ENCODE measurements at places on chromosomes 6 and 20.

DNA sequence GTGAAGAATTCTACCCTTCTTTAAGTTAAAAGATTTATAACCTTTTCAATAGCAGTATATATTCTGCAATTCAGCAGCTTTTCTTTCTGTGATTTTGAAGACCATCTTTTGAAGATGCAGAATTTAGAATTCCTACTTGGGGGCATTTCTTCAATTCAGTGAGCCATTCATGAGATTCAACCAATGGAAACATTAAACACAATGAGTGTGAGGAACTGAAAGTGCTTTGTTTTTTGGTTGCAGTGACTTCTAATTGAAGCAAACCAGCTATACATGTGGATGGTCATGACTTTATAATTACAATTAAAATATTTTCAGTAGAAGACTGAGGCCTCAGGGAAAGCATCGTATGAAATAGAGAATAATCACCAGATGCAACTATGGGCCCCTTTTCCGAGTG, 108.3 kb downstream of the CARMIL1 start:
- DNase-seq: no peak

DNA sequence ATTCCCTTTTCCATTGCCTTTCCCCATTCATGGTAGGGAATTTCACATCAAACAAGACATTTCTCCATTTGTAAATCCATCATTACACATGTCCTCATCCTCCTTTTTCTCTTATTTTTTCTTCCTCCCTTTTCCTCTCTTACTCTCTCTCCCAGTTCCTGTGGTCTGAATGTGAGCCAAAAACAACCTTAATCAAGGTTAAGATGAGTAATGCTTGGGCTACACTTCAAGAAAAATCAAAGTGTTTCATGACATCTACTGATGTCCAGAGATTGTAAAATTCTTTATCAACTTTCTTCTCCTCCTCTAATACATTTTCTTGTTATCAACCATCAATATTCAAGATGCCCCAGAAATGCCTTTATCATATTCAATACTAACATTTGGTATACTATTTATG, 208.0 kb upstream of the PRND start:
- DNase-seq: no peak

DNA sequence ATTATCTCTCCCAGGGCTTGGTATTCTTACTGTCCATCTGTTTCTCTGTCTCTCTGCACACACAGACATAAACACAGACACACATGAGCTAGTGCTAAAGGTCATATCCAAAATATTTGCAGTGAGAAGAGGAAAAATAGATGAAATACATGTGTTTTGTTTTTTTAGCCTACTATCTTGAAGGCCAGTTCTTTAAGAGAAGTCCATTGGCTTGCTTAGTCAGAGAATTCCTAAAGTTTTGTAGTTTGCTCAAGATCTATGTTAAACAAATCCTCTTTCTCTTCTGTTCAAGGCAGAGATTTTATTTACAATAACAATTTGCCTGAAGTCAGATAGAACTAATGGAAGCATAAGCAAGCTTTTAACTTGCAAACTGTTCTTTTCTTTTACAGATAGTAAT, 120.0 kb upstream of the AKIRIN2 start:
- no peak for DNase-seq

GRCh38 chr6:37077905-37078296, 72.4 kb downstream of the FGD2 start:
- no peak for DNase-seq

- DNase-seq: no peak
Observed at GRCh38 chr6:117552618-117553017, 49.7 kb downstream of the GOPC start.

GRCh38 chr20:3222635-3223600, 13.6 kb downstream of the ITPA start:
- DNase-seq: peak; percentile 84

DNA sequence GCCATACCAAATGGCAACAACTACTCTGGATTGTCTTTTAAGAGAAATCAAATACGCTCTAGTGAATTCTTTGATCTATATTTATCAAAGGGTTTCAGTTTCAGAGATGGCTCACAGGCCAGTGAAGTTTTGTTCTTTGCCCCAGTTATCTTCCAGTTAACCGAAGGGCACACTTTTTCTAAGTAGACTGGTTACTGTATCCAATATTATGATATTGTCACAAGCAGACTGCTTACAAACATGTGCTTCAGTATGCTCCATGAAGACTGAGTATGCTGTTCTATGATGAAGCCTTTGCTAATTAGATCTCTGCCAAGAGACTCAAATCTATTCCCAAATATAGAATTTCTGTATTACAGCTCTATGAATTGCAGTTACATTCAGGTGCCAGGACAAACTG, 181.1 kb downstream of the REV3L start:
- no peak for DNase-seq

GRCh38 chr6:166925141-166925996, 31.0 kb downstream of the RNASET2 start:
- no peak for DNase-seq

- no peak for DNase-seq
Observed at GRCh38 chr20:17640146-17640874, 41.7 kb downstream of the RRBP1 start.

- no peak for DNase-seq
Observed at GRCh38 chr6:43849844-43850243, 79.8 kb downstream of the VEGFA start.

DNA sequence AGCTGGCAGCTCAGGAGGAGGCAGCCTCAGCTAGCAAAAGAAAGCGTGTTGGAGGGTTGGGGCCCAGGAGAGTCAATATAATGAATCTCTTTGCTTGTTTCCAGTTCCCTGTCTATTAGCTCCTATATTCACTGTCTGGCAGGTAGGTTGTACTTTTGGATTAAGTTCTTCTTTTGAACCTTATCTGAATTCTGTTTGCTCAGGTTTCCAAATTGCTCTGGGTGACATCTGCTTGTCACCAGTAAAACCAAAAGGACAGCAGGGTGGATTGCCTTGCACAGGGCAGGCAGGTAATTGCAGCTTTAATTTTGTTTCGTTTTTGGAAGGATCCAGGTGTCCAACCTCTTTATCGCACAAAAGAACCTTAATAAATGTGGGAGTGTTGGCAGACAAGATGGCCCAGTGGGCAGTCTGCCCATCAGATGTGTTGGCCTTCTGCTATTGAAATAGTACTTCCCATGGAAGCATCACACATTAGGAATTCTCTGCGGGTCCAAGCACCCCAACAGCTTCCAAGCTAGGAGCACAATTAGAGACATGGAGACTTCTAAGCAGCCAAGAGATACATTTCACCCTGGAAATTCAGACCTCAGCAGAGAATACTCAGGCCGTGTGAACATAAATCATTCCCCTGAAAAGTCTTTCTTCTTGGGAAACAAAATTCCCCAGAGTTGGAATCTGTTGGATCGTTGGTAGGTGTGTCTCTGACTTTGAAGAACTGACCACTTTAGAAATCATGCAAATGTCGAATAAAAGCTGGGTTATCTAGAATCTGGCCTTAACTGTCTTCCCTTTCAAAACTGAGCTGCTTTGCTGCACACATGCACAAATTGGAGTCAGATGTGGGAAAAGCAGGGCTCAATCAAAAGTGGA, 286.9 kb upstream of the BMP2 start:
- no peak for DNase-seq

GRCh38 chr6:75550544-75551167, 51.0 kb upstream of the SENP6 start:
- DNase-seq: no peak

DNA sequence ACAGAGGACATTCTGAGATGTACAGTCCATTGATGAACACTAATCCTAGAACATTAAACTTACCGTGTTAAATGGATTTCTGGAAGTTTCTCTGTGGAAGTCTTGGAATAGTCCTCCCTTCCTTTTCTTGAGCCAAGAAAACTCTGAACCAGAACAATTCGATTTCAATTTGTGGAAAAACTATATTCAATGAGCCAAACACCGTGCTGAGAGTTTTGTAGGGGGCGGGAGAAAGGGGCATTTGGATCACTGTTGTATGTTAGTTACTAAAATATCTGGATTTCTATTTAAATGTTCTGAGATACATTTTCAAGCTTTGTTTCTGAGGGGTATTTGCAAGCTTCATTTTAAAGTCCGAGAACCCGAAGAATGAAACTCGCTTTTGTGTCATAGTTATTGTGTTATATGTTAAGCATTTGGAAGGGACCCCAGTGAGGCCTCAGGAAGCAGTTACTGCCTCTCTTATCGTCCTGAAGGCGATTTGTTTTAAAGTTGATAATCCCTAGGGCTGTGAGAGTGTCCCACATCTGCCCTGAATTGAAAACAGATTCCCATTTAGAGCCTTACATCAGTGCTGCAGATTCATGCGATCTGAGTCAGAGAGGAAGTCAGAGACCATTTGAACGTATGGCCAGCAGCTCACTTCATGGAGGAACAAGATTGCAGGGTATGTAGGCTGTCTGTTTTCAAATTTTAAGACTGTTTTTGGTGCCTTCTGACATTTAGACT, 70.8 kb upstream of the SASH1 start:
- no peak for DNase-seq

DNA sequence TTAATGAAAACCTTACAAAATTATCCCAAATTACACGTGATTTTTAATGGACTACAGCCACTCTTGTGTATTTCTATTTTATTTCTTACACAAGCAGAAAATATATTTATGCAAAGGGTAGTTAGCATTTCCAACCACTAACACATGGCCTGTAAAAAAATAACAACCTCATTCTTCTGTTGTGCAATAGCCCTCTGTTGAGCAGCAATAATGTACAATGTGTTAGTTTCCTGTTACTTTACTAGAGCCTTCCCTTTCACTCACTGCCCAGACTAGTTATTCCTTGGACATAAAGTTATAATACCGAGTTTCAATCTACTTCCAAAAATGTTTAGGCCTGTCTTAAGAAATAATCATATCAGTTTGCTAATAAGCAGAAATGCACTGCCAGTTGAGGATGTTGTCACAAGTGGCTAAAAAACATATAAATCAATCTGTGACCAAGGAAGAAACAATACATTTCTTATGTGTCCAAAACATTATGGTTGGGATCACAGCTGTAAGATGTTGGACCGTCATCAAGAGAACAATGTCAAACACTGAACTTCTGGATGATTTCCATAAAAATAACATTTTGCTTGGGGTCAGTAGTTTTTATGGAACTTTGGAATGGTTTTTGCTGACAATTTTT, 73.6 kb upstream of the RNF146 start:
- no peak for DNase-seq

DNA sequence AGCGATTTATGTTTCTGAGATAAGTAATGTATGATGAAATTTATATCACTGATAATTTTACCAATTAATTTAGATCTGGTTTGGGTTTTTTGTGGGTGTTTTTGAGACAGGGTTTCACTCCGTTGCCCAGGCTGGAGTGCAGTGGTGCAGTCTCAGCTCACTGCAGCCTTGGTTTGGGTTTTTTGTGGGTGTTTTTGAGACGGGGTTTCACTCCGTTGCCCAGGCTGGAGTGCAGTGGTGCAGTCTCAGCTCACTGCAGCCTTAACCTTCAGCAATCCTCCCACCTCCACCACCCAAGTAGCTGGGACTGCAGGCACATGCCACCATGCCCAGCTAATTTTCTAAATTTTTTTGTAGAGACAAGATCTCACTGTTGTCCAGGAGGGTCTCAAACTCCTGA, 13.0 kb downstream of the MRS2 start:
- DNase-seq: no peak

GRCh38 chr20:8095648-8096572, 36.2 kb upstream of the PLCB1 start:
- no peak for DNase-seq

DNA sequence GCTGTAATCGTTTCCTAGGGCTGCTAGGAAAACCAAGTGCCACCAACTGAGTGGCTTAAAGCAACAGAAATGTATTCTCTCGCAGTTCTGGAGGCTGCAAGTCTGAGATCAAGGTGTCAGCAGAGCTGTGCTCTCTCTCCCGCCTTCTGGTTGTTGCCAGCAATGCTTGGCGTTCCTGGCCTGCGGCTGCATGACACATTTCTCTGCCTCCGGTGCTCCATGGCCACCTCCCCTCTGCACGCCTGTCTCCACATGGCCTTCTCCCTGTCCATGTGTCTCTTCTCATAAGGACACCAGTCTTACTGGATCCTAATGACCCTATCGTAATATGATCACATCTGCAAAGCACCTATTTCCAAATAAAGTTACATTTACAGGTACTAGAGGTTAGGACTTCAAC, 91.7 kb upstream of the AKAP12 start:
- no peak for DNase-seq

GRCh38 chr6:22366214-22366613, 69.4 kb upstream of the PRL start:
- no peak for DNase-seq

DNA sequence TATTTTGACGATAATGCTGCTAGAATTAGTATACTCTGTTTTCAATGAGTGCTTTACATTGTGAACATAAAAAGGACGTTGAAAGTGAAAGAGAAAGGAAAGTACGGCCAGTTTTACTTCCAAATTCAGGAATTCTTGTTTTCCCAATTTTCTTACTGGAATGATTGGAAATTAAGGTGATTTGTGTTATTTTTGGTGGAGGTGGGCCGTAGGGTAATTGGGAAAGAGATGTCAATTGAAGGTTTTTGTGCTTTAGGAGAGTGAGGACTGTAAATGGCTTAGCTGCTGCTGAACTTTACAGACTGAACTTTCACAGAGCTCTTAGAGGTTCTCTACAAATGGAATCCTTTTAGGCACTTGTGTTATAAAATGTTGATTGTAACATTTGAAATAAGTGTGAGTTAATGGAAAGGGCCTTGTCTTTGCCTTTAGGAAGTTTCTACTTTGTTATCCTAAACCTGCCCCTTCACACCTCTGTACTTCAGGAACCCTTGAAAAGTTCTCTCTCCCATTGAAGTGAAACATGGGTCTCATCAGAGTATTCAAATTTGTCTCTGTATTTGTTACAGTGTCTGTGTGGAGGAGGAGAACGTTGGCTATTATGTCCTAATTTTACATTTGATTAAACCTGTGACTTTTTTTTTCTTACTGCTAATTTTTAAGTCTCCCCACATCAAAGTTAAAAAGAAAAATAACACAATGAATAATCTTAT, 256.4 kb downstream of the ARID1B start:
- DNase-seq: no peak

DNA sequence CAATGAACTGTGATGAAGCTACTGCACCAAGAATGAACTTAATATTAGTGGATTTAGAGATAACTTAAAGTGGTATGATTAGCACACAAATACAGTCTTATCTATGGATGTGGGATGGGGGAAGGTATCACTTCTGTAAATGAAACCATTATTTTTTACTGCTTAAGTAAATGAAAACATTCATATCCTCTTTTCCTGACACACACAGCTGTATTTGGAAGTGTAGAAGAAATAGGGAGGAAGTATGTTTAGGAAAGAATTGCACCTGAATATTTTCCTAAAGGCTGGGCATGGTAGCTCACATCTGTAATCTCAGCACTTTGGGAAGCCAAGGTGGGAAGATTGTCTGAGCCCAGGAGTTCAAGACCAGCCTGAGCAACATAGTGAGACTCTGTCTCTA, 96.8 kb downstream of the HIVEP2 start:
- DNase-seq: no peak

GRCh38 chr6:144292372-144292771, 7.2 kb downstream of the UTRN start:
- no peak for DNase-seq

DNA sequence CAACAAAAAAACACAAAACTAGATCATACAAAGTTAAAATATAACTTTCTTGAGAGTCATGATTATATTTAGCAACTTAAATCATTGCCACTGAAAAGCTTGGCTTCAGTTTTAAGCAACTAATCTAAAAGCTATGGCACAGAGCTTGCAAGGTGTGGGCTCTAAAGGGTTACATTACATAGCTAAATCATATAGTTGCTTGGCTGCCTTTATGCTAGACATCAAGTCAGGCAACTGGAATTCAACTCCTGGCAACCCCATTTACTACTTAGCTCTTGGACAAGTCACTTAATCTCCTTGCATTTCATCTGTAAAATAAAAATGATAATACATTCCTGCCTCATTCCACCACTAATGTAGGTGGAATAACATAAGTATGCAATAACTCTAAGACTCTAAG, 40.9 kb upstream of the GCM1 start:
- DNase-seq: no peak

Data from bone marrow (tissue), 2 donors.